Stomach (tissue), 19 donors: ENCODE measurements at places on chromosomes 4 and X. TPM values are rescaled to one million over a fixed set of nuclear protein-coding genes. Genes with fewer than 3 reads are reported as not detected.

CPE gene
- total RNA-seq = 44.5 TPM

NXF2 gene
- total RNA-seq = not detected

ZNF182 gene
- total RNA-seq = 5.7 TPM

AFM gene
- total RNA-seq = not detected

LINC00632 gene
- 19.2 TPM for total RNA-seq

ENPEP gene
- total RNA-seq = 0.72 TPM

RTL5 gene
- 0.87 TPM for total RNA-seq

PHOX2B gene
- not detected for total RNA-seq

LAMTOR3 gene
- total RNA-seq = 48.7 TPM

INTS6L gene
- total RNA-seq = 12.9 TPM

PPBP gene
- not detected for total RNA-seq

ARMCX1 gene
- total RNA-seq = 3.5 TPM

RAI2 gene
- 2.2 TPM for total RNA-seq

ADH7 gene
- total RNA-seq = 1.3 TPM

TNIP3 gene
- 5.1 TPM for total RNA-seq

- H3K27ac ChIP-seq = no peak overlapping the region
- DNase-seq = no peak
- H3K4me1 ChIP-seq = no peaks in the 10 kb centered on the region
- no peak overlapping the region for H3K4me3 ChIP-seq
Measured at GRCh38 chr4:56603297-56603696, 77.8 kb downstream of the HOPX start.

- no peaks in the 10 kb centered on the region for H3K27me3 ChIP-seq
- no peak overlapping the region for H3K4me3 ChIP-seq
- no peaks in the 10 kb centered on the region for H3K36me3 ChIP-seq
- no peak overlapping the region for H3K27ac ChIP-seq
- H3K4me1 ChIP-seq = no peaks in the 10 kb centered on the region
Measured at GRCh38 chr4:151045907-151046306, 30.8 kb upstream of the LRBA start.

GRCh38 chr4:16516796-16517439 lies 290.6 kb upstream of the TAPT1 start:
- no peaks in the 10 kb centered on the region for H3K27me3 ChIP-seq
- no peak overlapping the region for H3K27ac ChIP-seq
- no peaks in the 10 kb centered on the region for H3K36me3 ChIP-seq
- H3K4me1 ChIP-seq = no peaks in the 10 kb centered on the region
- no peak overlapping the region for H3K4me3 ChIP-seq

DNA sequence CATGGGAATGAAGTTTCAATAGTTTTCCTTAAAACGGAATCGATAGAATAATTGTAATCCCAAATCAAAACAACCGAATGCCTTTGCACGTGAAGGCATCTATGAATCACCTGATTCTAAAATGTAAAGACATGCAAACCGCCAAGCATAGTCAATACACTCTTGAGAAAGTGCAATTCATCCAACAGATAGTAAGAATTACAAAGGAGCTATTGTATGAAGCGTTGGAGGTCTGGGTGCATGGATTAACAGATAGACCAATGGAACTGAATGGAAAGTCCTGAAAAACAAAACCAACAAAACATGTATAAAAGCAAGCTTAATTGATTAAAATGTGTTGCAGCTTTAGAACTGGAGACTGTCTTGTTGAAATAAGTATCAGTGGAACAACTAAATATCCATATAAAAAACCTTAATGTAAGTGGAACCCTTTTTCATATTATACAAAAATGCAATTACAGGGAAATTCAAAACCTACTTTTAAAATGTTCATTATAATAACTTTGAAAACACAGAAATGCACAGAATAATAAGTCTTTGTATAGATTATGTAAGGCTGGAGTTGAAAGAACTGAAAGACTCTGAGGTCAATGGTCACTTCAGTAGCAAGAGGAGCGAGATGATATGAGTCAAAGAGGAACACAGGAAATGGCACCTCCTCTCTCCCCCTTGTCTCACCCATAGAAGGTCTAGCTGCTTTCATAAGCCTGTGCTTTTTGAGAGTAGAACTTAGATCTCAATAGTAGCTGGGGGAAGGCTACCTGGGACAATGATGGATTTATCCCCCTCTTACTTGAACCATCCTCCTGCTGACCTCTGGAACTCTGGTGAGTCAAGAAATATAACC lies 20.1 kb downstream of the MAGEC2 start:
- no peak overlapping the region for H3K27ac ChIP-seq
- no peak overlapping the region for H3K4me3 ChIP-seq
- no peak for DNase-seq
- no peaks in the 10 kb centered on the region for H3K36me3 ChIP-seq
- no peaks in the 10 kb centered on the region for H3K4me1 ChIP-seq

DNA sequence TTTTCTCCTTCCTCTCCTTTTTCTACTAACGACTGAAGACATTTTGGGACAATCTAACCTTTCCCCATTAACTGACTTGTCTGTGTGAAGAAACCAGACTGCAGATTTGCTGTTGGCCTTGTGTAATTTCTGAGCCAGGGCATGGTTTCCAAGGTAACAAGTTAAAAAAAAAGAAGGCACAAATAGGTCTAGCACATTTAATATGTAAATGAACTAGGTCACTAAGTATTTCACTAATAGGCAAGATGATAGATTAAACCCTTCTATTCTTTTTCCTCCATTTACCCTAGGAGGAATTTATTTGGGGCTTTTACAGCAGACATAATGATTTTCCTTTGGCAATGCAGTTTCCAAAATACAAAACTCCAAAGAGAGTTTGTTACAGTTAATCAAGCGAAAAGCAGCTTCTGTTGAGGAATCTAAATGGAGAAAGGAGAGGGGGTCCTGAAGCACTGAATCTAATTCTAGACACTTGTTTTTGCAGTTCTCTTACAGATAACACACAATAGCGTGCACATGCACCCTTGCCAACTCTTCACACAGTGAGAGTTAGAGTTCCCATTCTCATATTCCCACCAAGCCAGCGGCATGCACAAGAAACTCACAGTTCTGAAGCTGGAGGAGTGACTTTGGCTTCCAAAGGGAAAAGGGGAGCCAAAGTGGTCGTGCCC lies 72.0 kb downstream of the TSPAN5 start:
- H3K27me3 ChIP-seq = no peaks in the 10 kb centered on the region
- H3K4me1 ChIP-seq = peaks cover 14% of the 10 kb centered on the region
- H3K36me3 ChIP-seq = no peaks in the 10 kb centered on the region
- no peak overlapping the region for H3K4me3 ChIP-seq
- no peak for DNase-seq

DNA sequence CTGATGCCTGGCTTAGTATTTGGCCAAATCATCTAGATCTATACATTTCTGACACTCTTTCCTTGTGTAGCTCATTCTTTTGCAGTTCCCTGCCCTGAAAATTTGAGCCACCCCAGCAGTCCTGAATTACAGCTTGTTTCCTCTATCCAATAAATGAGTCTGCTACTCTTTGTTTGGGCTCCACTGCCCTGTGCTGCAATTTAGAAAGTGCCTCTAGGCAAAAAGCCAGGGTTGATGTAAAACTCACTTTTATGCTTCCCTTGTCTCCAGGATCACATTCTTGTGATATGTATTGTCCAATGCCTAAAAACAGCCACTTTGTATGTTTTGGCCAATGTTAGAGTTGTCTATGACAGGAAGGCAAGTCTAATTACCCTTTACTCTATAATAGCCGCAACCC lies 101.7 kb upstream of the MAP3K15 start:
- H3K27ac ChIP-seq = no peak overlapping the region
- H3K36me3 ChIP-seq = no peaks in the 10 kb centered on the region
- no peaks in the 10 kb centered on the region for H3K27me3 ChIP-seq
- H3K4me3 ChIP-seq = no peak overlapping the region
- no peaks in the 10 kb centered on the region for H3K4me1 ChIP-seq

DNA sequence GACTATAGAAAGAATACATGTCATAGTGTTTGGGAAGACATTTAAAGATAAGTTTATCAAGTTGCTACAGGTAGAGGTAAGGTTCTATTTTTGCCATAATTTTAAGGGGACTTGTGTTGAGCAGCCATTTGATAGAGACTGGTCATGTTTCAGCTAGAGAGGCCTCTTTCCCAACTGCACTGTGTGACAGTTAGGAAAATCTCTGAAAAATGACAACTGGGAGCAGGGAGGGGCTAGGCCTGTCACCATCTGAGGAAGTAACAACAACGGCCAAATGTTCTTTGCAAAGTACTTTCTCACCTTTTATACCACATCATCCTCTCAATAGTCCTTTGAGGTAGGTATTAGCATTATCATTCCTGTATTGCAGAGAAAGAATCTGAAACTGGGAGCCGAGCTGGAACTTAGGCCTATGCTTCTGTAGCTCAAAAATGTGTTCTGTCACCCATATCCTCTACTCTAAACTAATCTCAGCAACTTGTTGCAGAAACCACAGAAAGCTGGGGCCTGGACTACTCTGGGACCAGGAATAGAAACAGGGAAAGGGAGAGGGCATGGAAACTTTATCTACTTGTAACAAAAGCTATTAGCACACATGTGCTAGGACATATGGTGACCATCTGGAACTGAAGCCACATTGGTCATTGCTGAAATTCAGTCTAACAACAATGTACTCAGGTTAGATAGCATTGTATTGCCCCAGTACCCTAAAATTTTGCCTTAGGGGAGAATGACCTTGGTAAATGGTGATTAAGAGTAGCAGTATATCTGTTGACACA lies 198.9 kb downstream of the MID1IP1 start:
- no peak overlapping the region for H3K27ac ChIP-seq
- no peaks in the 10 kb centered on the region for H3K27me3 ChIP-seq
- no peak overlapping the region for H3K4me3 ChIP-seq
- no peaks in the 10 kb centered on the region for H3K36me3 ChIP-seq

- H3K27me3 ChIP-seq = no peaks in the 10 kb centered on the region
- no peak overlapping the region for H3K27ac ChIP-seq
- no peak overlapping the region for H3K4me3 ChIP-seq
- H3K36me3 ChIP-seq = no peaks in the 10 kb centered on the region
- no peak for DNase-seq
Measured at GRCh38 chr4:82770607-82771006, 28.0 kb downstream of the SCD5 start.

- H3K27ac ChIP-seq = peak overlapping the region; percentile 96
- DNase-seq = peak; percentile 87
- H3K4me1 ChIP-seq = peaks cover 57% of the 10 kb centered on the region
Measured at GRCh38 chrX:107718156-107718621, 57.4 kb downstream of the TSC22D3 start.

DNA sequence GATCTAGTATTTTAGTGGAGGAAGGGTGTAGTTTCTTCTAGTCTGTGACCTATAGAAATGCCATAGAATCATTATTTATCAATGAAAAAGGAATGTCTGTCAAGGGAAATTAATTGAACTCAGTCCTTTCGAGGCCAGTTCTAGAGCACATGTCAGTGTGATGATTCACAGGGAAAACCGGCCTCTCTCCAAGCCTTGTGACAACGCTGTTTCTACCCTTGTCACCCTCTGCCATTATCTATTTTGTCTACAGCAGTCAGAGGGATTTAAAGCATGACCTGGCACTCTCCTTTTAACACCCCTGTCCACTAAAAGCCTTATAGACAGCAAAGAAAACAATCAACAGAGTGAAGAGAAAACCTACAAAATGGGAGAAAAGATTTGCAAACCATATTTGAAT lies 119.8 kb downstream of the DRD5 start:
- no peak overlapping the region for H3K27ac ChIP-seq
- H3K4me1 ChIP-seq = no peaks in the 10 kb centered on the region
- no peak for DNase-seq
- H3K36me3 ChIP-seq = peaks cover 6% of the 10 kb centered on the region

DNA sequence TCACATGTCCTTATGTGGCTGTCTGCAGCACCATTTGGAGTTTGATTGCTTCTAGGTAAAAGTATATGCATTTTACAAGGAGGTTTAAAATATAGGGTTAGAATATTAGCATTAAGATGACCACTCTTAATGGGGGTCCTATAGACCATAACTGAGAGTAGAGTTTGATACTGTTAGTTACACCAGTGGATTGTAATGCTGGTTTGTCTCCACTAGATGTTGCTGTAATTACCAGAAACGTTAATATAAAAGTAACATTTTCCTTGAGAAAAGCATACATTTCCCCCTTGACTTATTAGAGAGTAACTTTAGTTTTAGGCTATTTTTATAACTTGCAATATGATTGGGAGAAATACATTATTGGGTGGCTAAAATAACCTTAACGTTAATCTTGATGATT lies 93.0 kb downstream of the ZXDA start:
- no peaks in the 10 kb centered on the region for H3K36me3 ChIP-seq
- no peak overlapping the region for H3K4me3 ChIP-seq
- DNase-seq = no peak
- H3K4me1 ChIP-seq = no peaks in the 10 kb centered on the region
- no peaks in the 10 kb centered on the region for H3K27me3 ChIP-seq

DNA sequence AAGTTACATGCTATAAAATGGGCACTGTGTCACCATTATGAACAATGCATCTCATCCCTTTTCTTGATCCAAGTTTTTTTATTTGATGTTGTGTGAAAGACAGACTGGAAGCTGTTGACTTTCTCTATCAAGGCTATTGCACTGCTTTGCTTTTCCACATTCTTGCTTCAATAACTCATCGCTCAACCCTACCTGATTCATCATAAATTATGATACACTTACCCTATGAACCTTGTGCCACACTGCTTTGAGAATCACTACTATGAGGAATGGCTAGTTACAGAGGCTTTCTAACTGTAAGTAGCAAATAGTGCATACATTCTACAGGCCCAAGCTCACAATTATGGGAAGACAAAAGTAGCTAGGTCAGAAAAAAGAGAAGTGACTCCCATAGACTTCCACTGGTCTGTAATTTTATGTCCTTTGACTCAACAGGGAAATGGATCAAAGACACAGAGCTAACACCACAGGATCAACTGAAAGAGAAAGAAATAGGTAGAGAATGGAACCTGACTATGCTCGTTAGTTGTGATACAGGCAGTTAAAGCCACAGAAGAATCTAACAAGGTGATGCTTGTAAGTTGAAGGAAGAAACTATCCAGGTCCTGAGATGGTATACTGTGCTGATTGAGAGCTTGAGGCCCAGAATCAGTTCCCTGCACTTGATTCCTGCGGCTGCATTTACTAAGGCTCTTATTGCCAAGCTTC lies 163.5 kb downstream of the PPP3CA start:
- H3K27me3 ChIP-seq = no peaks in the 10 kb centered on the region
- H3K4me3 ChIP-seq = no peak overlapping the region
- no peak for DNase-seq
- no peak overlapping the region for H3K27ac ChIP-seq
- no peaks in the 10 kb centered on the region for H3K4me1 ChIP-seq

- H3K4me3 ChIP-seq = no peak overlapping the region
- H3K36me3 ChIP-seq = no peaks in the 10 kb centered on the region
- no peak overlapping the region for H3K27ac ChIP-seq
- H3K27me3 ChIP-seq = no peaks in the 10 kb centered on the region
- peak; percentile 27 for DNase-seq
- no peaks in the 10 kb centered on the region for H3K4me1 ChIP-seq
Measured at GRCh38 chr4:159046683-159047082, 56.2 kb upstream of the RAPGEF2 start.

GRCh38 chr4:35511851-35512250 lies 732.5 kb downstream of the ARAP2 start:
- DNase-seq = peak; percentile 5
- no peaks in the 10 kb centered on the region for H3K4me1 ChIP-seq
- H3K27ac ChIP-seq = no peak overlapping the region
- no peak overlapping the region for H3K4me3 ChIP-seq
- no peaks in the 10 kb centered on the region for H3K27me3 ChIP-seq
- H3K36me3 ChIP-seq = no peaks in the 10 kb centered on the region
